ENCODE measurements at places on chromosomes 4 and X.

- no peak overlapping the region for H3K4me3 ChIP-seq
- no peak overlapping the region for H3K27ac ChIP-seq
- no peaks in the 10 kb centered on the region for H3K36me3 ChIP-seq
- no peaks in the 10 kb centered on the region for H3K4me1 ChIP-seq
- H3K27me3 ChIP-seq: no peaks in the 10 kb centered on the region
Observed at GRCh38 chr4:107913283-107913899, 18.0 kb upstream of the CYP2U1 start.

- no peak overlapping the region for H3K4me3 ChIP-seq
- no peaks in the 10 kb centered on the region for H3K36me3 ChIP-seq
- H3K27me3 ChIP-seq: no peaks in the 10 kb centered on the region
- H3K27ac ChIP-seq: no peak overlapping the region
- no peaks in the 10 kb centered on the region for H3K4me1 ChIP-seq
Observed at GRCh38 chrX:120672389-120672788, 42.5 kb upstream of the C1GALT1C1 start.

DNA sequence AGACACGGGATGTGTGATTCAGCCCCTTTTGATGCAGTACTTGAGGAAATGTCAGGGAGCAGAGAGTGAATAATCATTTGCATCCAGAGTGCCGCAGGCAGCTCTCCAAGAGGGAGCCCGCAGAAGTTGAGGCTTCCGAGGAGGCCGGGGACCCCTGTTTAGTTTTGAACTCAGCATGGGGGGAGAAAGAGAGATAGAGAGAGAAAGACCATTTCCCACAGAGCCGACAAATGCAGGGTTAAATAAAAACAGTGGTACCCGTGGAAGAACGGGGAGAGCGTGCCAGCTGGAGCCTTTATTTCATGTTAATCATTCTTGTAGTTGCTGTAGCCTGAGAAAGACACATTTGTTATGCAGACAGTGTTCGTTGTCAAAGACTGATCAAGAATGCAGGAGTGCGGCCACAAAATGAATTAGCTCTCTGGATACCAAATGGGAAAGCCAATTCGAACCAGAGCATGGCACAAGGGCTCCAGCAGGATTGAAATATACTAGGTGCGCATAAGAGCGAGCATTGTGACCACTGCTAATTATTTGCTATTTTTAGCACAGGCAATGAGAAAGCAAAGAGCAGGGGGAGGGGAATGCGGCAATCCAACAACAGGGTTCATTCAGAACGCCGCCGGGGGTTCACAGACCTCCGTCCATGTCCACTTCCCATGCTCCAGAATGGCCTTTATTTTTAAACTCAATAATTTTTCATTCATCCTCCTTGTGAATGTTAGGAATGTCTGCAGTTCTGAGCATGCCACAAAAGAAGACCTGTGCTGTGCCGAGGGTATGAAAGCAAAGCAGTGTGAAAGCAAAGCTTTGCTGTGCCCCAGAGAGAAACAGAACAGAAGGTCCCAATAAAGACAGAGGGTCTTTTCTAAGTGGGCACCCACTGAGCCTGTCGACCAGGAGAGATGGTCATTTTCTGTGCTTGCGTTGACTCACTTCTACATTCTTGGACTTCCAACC, 243.9 kb upstream of the VCX3A start:
- no peaks in the 10 kb centered on the region for H3K4me1 ChIP-seq
- DNase-seq: no peak

DNA sequence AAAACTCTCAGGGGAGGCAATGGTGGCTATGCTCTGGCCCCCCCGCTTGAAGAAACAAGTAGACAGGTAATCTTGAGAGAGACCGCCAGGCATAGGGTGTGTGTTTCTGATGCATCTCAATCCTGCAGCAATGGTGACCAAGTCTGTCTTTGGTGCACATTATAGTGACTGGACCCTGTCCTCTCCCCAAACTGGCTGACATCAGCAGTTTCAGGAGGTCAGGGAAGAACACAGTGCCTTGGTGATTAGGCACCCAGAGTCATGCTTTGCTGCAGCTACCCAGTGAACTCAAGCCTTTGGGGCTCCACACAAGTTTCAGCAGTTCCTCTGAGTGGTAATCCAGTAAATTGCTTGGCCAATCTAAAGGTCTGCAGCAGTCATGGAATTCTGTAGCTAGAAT, 318.3 kb downstream of the SPIN4 start:
- no peaks in the 10 kb centered on the region for H3K27me3 ChIP-seq
- H3K4me1 ChIP-seq: no peaks in the 10 kb centered on the region
- no peak for DNase-seq
- no peak overlapping the region for H3K4me3 ChIP-seq
- H3K27ac ChIP-seq: no peak overlapping the region
- H3K36me3 ChIP-seq: no peaks in the 10 kb centered on the region

GRCh38 chrX:141221611-141222010, 20.7 kb downstream of the SPANXC start:
- no peak overlapping the region for H3K4me3 ChIP-seq
- no peaks in the 10 kb centered on the region for H3K27me3 ChIP-seq
- no peak overlapping the region for H3K27ac ChIP-seq
- H3K4me1 ChIP-seq: no peaks in the 10 kb centered on the region

DNA sequence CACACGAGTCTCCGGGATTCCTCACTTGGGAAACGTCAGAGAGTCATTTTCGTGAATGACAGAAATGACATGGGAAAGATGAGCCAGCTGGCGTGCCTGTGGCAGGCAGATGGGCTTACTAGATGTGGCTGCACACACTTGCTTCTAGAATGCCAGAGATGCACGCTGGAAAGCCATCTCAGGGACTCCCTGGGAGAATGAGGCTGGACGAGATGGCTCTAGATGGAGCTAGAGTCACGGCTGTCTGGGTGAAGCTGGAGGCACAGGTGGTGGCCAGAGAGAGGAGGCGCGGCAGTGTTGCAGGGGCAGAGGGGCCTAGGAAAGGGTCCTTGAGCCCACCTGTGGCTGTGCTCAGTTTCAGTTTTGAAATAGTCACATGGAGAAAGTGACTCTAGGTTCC, 26.0 kb downstream of the TKTL1 start:
- no peak overlapping the region for H3K27ac ChIP-seq
- H3K36me3 ChIP-seq: no peaks in the 10 kb centered on the region
- no peak for DNase-seq
- H3K4me1 ChIP-seq: no peaks in the 10 kb centered on the region
- no peak overlapping the region for H3K4me3 ChIP-seq
- H3K27me3 ChIP-seq: no peaks in the 10 kb centered on the region

DNA sequence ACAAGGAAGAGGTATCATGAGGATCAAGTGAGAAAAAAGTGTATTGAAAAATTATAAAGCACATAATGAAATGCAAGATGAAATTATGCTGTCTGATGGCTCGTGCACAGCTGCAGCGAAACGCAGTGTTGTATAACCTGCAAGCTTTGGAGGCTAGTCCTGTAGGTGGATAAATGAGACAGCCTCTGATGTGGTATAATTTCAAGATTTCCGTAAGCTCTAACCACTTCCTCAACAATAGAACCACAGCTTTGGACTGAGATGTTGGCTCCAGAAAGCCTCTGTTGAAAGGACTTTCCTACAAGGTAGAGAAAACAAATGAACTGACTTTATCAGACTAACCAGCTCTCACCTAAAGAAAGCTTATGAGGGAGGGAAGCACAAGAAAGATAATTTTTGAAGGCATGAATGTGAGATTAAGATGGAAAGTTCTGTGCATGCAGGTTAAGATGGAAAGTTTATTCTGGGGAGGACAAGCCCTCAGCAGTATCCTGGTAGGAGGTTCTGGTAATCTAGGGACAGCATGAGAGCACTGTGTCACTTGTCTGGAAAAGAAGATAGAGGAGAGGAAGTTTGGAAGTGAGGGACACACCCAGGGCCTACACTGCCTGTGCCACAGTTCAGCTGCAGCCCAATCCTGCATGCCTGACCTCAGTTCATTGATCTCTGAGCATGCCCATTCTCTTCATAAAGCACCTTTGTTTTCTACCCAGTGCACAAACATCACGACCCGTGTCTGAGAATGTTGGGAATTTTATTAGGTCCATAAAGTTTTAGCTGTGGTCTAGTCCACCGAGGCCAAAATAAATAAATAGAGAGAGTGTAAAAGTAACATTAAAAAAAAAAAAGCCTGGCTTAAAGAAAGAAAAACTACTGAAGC, 161.5 kb upstream of the SFRP2 start:
- H3K4me1 ChIP-seq: no peaks in the 10 kb centered on the region
- DNase-seq: no peak
- H3K4me3 ChIP-seq: no peak overlapping the region
- no peak overlapping the region for H3K27ac ChIP-seq
- no peaks in the 10 kb centered on the region for H3K36me3 ChIP-seq
- no peaks in the 10 kb centered on the region for H3K27me3 ChIP-seq

GRCh38 chr4:127533028-127533700, 99.6 kb upstream of the INTU start:
- no peak overlapping the region for H3K4me3 ChIP-seq
- no peaks in the 10 kb centered on the region for H3K27me3 ChIP-seq
- H3K36me3 ChIP-seq: no peaks in the 10 kb centered on the region
- no peak overlapping the region for H3K27ac ChIP-seq
- H3K4me1 ChIP-seq: no peaks in the 10 kb centered on the region

GRCh38 chr4:156751486-156751885, 220.1 kb downstream of the PDGFC start:
- no peaks in the 10 kb centered on the region for H3K36me3 ChIP-seq
- H3K27ac ChIP-seq: no peak overlapping the region
- no peaks in the 10 kb centered on the region for H3K4me1 ChIP-seq
- H3K27me3 ChIP-seq: no peaks in the 10 kb centered on the region

- H3K36me3 ChIP-seq: no peaks in the 10 kb centered on the region
- no peak for DNase-seq
- H3K27me3 ChIP-seq: no peaks in the 10 kb centered on the region
- H3K4me3 ChIP-seq: no peak overlapping the region
- H3K4me1 ChIP-seq: no peaks in the 10 kb centered on the region
Observed at GRCh38 chrX:18698737-18699650, 8.5 kb upstream of the PPEF1 start.

DNA sequence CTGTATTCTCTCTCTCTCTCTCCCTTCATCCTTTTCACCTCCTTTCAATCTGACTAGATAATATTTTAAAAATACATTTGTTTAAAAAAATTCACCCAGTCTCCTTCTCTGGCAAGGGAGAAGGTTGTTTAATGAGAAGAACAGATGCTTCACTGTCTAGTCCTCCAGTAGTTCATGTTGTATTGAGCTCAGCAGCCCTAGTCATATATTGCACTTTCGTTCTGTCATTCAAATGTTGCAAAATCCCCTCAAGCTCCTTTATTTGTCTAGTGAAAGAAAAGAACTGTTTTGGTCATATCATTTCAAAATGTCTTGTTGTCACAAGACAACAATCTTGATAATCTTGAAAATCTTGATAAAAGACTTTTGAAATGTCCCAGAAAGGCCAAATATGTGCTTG, 248.0 kb downstream of the GALNTL6 start:
- DNase-seq: no peak
- H3K4me3 ChIP-seq: no peak overlapping the region
- H3K36me3 ChIP-seq: no peaks in the 10 kb centered on the region
- H3K27me3 ChIP-seq: no peaks in the 10 kb centered on the region
- H3K27ac ChIP-seq: no peak overlapping the region
- peaks cover 13% of the 10 kb centered on the region for H3K4me1 ChIP-seq

- no peaks in the 10 kb centered on the region for H3K4me1 ChIP-seq
- H3K4me3 ChIP-seq: no peak overlapping the region
- no peak for DNase-seq
- H3K36me3 ChIP-seq: no peaks in the 10 kb centered on the region
- H3K27ac ChIP-seq: no peak overlapping the region
Observed at GRCh38 chrX:31420302-31420701, 348.5 kb upstream of the FTHL17 start.

DNA sequence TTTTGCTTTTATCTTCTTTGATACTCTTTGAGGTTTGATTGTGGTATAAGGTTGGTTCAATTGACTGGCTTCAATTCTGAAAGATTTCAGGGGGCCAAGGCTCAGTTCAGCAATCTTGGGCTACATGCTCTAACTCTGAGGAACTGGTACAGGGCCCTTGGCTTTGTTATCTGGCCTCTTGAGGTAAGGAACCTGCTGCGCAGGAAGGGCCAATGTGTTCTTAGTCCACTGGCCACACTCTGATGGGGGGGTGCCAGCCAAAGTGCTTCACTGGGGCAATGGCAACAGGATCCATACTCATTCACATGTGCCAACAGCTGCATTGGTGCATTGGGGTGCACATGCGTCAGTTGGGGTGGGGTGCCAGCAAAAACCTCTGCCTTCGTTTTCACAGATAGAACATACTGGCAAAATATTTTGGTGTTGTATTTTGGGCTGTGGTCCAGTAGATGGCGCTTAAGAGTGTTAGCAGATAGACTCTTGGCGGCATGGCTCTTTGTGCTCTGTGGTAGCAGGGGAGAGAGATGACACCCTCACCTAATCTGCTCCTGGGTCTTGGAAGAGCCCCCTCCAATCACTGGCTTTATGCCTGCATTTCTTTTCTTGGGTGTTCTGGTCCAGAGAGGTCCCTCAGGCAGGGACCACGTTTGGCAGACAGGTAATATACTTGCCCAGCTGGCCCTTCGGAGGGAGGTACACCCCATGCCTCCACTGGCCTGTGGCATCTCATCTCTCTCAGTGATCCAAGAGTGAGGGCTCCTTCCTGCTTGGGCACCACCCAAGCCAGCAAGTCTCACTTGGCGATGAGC, 42.9 kb downstream of the NDST3 start:
- H3K27ac ChIP-seq: no peak overlapping the region
- DNase-seq: peak; percentile 67

DNA sequence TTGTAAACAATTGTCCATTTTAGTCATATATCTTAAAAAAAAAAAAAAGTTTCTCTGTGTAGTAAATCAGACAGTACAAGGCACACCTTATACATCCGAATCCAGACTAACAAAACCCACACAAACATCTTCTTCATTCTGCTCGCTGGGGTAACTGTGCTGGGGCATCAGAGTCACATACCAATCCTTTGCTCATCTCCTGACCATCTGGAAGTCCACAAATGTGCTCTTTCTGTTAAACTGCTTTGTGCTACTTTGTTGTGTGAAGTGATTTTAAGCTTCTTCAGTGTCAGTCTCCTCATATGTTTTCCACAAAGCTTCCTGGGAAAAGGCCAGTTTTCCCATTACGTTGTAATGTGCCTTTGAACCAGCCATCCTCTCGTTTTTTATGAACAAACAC, 86.2 kb upstream of the CBR4 start:
- H3K4me1 ChIP-seq: no peaks in the 10 kb centered on the region
- DNase-seq: no peak
- H3K36me3 ChIP-seq: no peaks in the 10 kb centered on the region
- no peak overlapping the region for H3K27ac ChIP-seq
